Stimulated activated CD4-positive, alpha-beta T cell treated with anti-CD3 and anti-CD28 coated beads, Interleukin-2, amount 100 ng/mL, for 24 hours (primary cell): ENCODE measurements at places on chromosomes 12 and 14.

- DNase-seq: no peak
Measured at GRCh38 chr12:118397708-118398440, 21.5 kb downstream of the SUDS3 start.

DNA sequence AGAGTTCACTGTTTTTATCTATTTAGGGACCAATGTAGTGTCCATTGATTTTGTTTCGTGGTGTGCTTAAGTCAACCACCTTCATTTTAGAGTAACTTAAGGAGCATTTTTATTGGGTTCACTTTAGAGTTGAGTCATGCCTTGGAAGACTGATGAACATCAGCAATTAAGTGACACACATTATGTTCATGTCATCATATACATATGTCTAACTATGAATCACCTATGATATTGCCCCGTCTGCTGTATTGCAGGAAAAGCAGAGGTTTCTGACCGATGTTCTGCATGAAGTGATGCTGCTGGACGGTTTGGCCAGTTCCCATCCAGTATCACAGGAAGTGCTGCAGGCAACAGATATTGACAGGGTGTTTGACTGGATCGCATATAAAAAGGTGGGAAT lies 227.1 kb downstream of the TRHDE start:
- no peak for DNase-seq

DNA sequence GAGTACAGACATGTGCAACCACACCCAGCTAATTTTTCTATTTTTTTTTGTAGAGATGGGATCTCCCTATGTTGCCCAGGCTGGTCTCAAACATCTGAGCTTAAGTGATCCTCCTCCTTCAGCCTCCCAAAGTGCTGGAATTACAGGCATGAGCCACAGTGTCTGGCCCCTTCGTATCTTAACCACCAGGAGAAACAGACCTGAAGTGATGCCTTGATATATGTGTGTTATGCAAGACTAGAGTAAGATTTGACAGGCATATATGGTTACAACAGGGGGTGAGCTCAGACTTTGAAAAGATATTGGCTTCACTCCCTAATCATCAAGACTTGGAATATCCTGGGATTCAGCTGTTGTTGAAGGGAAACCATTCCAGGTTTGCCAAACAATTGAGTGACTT lies 10.7 kb upstream of the GALNT6 start:
- DNase-seq: no peak

- DNase-seq: no peak
Measured at GRCh38 chr12:67457136-67457535, 188.0 kb downstream of the CAND1 start.

GRCh38 chr12:23941780-23942179 lies 7.7 kb downstream of the SOX5 start:
- no peak for DNase-seq

- no peak for DNase-seq
Measured at GRCh38 chr14:72851635-72852034, 42.3 kb downstream of the DPF3 start.

DNA sequence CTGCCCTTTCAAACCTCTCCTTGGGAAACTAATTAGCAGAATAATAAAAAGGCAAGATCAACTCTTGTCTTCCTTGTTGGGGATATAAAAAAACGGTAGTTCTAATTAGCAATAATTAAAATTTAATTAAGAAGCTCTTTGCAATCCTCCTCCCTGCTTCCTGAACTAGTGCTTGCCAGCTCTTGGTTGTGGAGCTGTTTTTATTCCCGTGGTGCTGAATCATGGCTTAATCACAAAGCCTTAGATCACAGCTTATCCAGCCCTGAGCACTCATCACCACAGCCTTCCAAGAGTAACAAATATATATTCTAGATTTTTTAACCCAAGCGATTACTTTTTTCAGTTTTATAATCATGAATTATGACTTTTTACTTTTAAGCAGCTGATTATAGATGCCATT lies 63.2 kb upstream of the INSM2 start:
- DNase-seq: no peak

- DNase-seq: no peak
Measured at GRCh38 chr12:68831272-68831671, 23.3 kb downstream of the MDM2 start.

GRCh38 chr12:104412681-104413080 lies 44.1 kb upstream of the CHST11 start:
- no peak for DNase-seq
